GM19239 (cell line): ENCODE measurements at places on chromosomes 7 and 10.
A peak's percentile ranks its signal among the peaks of the same experiment; 100 is the strongest.

GRCh38 chr7:6299774-6300173, 27.4 kb upstream of the CYTH3 start:
- DNase-seq, result no peak

GRCh38 chr7:155983176-155983815, 171.0 kb upstream of the SHH start:
- DNase-seq, result no peak

DNA sequence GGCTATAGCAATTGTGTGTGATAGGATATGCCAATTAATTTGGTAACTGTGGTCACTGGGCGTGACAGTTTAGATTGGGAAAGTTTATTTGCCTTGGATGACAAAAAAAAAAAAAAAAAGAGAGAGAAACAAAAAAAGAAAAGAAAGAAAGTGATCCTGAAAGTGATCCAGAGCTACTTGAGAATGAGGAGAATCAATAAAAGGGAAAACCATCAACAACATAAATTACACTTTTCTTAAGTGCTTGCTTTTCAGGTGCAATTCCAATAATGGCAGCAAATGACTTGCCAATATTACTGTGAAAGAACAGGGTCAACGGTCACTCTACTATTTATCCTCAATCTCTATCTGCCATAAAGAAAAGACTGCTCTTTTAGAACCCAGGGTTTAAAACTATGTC, 191.8 kb upstream of the SEMA3C start:
- DNase-seq, result no peak

DNA sequence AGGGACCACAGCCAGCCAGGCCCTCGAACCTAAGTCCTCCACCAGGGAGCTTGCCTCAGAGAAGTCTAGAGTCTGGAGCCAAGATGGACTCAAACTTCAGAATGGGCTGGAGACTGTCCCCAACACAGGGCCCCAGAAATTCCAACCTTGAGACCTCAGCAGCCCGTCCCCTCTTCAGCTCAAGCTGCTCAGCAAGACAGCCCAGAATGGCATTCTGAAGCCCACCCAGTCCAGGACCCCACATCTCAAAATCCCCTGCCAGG, 15.9 kb downstream of the KCNH2 start:
- DNase-seq, result no peak

DNA sequence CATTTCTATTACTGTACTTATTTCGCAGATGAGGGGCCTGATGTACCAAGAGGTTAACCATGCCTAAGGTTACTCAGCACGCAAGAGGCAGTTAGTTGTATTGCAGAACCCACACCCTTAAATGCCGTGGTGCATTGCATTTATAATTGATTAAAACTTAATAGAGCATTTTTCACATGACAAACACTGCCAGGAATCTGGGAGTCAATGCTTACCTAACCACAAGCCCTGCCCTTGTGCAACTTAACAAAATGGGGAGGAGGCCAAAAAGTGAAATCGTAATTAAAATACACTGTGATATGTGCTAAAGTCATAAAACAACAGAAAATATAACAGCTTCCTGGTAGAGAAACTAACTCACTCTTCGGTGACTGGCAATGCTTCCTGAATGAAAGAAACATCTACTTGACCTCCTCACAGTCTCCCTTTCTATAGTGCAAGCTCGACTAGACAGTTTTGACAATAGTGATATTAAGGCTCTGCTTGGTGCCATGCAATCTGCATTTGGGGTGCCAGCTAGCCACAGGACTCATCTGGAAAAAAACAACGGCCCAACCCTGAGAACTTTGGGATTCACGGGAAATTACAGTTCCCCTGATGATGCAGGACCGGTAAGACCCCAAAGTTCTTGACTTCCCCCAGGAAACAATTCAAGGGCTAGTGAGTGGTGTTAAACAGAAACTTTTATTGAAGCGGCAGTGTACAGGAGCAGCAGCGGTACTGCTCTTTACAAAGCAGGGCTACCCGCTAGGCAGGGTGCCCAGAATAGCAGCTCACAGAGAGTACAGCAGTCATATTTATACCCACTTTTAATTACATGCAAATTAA, 612.4 kb downstream of the TNS3 start:
- DNase-seq, result no peak

DNA sequence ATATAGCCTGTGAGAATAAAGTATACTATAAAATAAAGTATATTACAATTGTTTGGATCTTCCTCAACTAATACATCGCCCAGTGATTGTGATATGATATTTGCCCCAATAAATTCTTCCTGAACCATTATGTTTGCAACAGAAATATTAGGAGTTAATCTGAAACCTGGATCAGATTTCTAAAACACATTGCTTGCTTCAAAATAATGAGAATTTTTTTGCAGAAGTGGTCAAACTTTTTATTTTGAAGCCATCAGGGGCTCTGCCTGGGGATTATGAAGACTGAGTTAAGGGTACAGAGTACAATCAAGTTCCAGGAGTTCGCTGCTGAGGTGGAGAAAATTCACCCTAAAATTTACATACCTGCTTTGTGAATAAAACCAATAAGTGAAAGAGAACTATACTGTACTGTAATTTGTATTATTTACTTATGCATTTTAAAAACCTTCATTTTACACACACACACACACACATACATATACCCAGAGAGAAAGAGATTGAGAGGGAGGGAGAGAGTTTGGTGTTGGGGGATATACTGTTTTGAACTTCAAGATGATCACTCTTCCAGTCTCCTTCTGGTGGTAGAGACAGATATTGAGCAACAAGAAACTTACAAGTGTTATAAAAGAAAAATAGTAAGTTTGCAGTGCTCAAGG, 91.9 kb downstream of the CPED1 start:
- DNase-seq, result no peak

DNA sequence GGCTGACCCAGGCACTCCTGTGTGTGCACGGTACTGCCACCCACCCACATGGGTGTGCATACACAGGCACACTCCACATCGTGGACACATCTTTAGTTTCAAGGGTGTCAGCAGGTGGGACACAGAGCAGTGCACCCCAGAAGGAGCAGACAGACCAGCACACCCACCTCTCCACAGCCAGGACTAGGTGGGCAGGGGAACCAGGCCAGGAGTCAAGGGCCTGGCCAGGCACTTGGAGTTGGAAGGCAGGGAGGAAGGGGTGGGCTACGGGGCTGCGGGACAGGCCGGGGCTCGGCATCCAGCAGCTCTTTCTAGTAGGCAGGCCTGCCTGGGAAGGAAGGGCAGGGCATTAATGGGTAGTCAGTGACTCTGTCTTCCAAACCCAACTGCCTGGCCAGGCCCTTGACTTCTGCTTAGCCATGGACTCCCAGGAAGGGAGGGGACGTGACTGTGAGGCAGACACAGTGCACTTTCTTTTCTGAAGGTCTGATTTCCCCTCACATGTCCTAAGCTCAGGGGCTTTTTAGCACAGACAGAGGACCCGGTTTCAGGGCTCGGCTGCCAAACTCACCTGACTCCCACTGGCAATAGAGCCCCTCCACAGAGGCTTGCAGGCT, 14.6 kb downstream of the RASGEF1A start:
- DNase-seq, result no peak

DNA sequence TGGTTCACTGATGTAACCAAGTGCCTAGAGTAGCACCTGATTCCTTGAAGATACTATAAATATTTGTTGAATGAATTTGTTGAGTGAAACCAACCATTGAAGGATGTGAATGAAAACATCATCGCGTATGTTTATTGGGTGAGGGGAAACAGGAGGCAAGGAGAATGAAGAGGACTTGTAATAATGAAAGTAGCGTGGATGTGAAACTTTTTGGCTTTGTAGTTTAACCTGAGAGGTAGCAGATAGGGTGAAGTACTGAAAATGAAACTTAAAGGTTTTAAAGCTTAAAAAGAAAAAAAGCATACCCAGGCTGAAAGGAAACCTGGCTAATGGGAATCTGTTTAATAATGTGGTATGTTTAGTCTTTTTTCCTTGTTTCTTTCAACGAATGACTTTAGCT, 5.2 kb downstream of the CCNY start:
- peak; percentile 48 for DNase-seq

DNA sequence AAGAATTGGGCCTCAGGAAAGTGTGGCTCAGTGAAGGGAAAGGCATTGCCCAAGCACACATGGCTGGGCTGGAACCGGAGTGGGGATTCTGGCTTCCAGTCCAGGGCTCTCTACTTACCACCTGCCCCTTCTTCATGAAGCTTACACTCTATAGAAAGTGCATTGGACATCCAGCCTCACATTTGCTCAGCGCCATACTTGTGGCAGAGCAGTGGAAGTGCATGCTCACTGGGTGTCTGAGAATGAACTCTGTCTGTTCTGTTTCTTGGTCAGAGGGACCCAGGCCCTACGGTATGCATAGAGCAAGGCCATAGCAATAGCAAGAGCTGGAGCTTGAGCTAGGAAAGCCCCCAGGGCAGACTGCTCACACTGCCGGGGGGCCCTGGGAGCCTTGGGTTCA, 1253.5 kb downstream of the TYW1 start:
- no peak for DNase-seq

GRCh38 chr7:133742709-133743538, 384.2 kb upstream of the LRGUK start:
- no peak for DNase-seq

DNA sequence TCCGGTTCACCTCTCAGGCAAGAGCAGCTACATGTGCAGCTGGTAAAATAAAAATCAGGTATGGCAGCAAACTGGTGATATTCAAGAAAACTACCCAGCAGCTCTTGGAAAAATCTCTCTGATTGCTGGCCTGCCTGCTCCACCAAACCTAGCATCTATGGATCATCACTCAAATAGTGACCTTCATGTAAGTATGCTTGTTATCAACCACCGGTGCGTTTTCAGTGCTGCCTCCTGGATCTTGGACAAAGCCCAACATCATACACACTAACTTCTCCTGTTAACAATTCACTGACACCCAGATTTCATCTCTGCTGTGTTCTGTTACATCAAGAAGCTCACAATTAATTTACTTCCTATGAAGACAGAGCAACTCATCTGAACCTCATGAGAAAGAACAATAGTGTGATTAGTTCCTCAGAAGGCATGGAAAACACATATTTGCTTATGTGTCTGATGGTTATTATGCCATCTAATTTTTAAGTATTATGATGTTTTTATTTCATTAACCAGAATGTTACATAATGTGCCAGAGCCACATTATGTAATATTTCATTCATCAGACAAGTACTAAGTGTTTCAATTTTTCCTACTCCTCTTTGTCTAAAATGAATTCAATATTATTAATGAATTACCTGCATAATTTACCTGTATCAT, 8.8 kb downstream of the CDK6 start:
- no peak for DNase-seq

DNA sequence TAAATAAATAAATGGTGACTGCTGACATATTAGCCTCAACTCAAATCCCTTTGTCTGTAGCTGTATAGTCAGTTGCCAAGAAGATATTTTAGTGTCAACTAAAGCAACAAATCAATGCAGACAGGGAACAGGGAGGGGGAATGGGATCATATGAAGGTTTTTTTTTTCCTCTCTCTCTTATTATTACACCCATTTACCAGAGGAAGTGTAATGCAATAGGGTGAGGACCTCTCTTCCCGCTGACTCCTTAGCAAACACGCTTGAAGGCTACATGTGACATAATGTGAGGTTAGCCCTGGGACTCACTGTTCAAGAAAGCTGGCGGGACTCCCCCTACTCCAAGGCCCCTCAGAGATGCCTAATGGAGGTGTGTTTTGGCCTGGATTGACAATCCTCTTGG, 88.2 kb downstream of the CHRM2 start:
- DNase-seq, result no peak
